ENCODE measurements at places on chromosomes 16 and 17. TPM values are rescaled to one million over a fixed set of nuclear protein-coding genes. Genes with fewer than 3 reads are reported as not detected.

The ARL16 gene
- total RNA-seq, result 14.9 TPM

The KRT17 gene
- 0.80 TPM for total RNA-seq

The TEKT3 gene
- total RNA-seq, result not detected

The ST6GALNAC1 gene
- total RNA-seq, result not detected

The SLC4A1 gene
- total RNA-seq, result not detected

The NAA38 gene
- total RNA-seq, result 86.0 TPM

The CIITA gene
- total RNA-seq, result 103 TPM

The SEZ6 gene
- not detected for total RNA-seq

The KCNH6 gene
- total RNA-seq, result not detected

The ZG16 gene
- not detected for total RNA-seq

The ANKRD40 gene
- total RNA-seq, result 30.5 TPM

The IGF2BP1 gene
- not detected for total RNA-seq

The MAP2K6 gene
- 6.3 TPM for total RNA-seq

The CENPX gene
- total RNA-seq, result 80.2 TPM

The SLC52A1 gene
- total RNA-seq, result 0.84 TPM

The IRX6 gene
- total RNA-seq, result not detected

The KRT24 gene
- not detected for total RNA-seq

The ACSM2B gene
- not detected for total RNA-seq

The KRTAP9-2 gene
- not detected for total RNA-seq

The SULT1A2 gene
- total RNA-seq, result 0.20 TPM

The SNX20 gene
- 72.1 TPM for total RNA-seq

The KRT33B gene
- total RNA-seq, result not detected

The SLC5A10 gene
- total RNA-seq, result not detected

The ATP2C2 gene
- not detected for total RNA-seq

The MBTPS1 gene
- 56.1 TPM for total RNA-seq

The TBL3 gene
- 41.9 TPM for total RNA-seq

The HEATR9 gene
- 6.7 TPM for total RNA-seq

The NHERF2 gene
- 2.2 TPM for total RNA-seq

The PIRT gene
- total RNA-seq, result not detected

The CES3 gene
- total RNA-seq, result 2.3 TPM

The RASL10B gene
- total RNA-seq, result not detected

The TBC1D3C gene
- total RNA-seq, result not detected

The MAPT gene
- not detected for total RNA-seq

The SLC16A13 gene
- total RNA-seq, result 19.0 TPM

The GPR179 gene
- 0.02 TPM for total RNA-seq

The CCDC40 gene
- total RNA-seq, result 0.20 TPM

The DNAAF1 gene
- total RNA-seq, result not detected

The KRT33A gene
- total RNA-seq, result not detected

The PVALEF gene
- not detected for total RNA-seq

The ZPBP2 gene
- not detected for total RNA-seq

The CETP gene
- not detected for total RNA-seq

The PYDC1 gene
- total RNA-seq, result not detected

The KLHL10 gene
- total RNA-seq, result not detected

The DOC2A gene
- 0.49 TPM for total RNA-seq

The PABPN1L gene
- total RNA-seq, result not detected

The FAM83G gene
- 4.8 TPM for total RNA-seq

The ACSM2A gene
- 0.26 TPM for total RNA-seq

The WNT9B gene
- total RNA-seq, result not detected

The GLP2R gene
- total RNA-seq, result not detected
